ENCODE measurements at places on chromosomes 2 and 18.

GRCh38 chr18:33507019-33507418 lies 66.5 kb upstream of the CCDC178 start:
- H3K27ac ChIP-seq = no peak overlapping the region
- H3K36me3 ChIP-seq = no peaks in the 10 kb centered on the region
- DNase-seq = no peak
- no peaks in the 10 kb centered on the region for H3K27me3 ChIP-seq
- H3K4me3 ChIP-seq = no peak overlapping the region
- H3K4me1 ChIP-seq = no peaks in the 10 kb centered on the region

DNA sequence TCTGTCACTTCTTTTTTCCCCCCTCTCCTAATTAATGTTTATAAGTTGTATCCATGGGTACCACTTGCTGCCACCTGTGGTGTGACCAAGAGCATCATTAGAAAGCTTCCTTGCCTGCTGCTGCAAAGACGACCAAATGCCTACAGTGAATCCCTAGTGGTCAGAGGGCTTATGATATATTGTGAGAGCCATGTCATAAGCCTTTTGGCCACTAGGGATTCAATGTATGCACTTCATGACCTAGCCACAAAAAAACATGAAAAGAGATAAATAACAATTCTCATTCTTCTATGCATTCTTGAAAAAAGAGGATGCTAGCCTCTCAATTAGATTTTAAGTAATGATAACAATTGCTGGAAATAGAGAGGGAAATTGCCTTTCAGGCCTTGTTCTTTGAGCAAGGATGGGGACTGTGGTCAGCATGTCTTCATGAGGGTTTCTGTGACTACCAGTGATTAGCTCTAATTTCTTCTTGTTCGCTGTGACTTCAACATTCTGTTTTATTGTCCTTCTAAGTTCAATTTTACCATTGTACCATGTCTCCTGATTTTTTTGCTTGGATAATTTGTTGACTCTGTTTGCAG lies 435.3 kb downstream of the TGIF1 start:
- no peaks in the 10 kb centered on the region for H3K4me1 ChIP-seq
- no peak overlapping the region for H3K27ac ChIP-seq
- no peak for DNase-seq

- no peaks in the 10 kb centered on the region for H3K27me3 ChIP-seq
- H3K4me1 ChIP-seq = no peaks in the 10 kb centered on the region
- H3K27ac ChIP-seq = no peak overlapping the region
- DNase-seq = no peak
- no peaks in the 10 kb centered on the region for H3K36me3 ChIP-seq
Measured at GRCh38 chr18:10057894-10058791, 144.3 kb downstream of the VAPA start.

GRCh38 chr18:42545825-42546224 lies 569.7 kb downstream of the RIT2 start:
- H3K4me3 ChIP-seq = no peak overlapping the region
- no peak for DNase-seq
- no peaks in the 10 kb centered on the region for H3K4me1 ChIP-seq

DNA sequence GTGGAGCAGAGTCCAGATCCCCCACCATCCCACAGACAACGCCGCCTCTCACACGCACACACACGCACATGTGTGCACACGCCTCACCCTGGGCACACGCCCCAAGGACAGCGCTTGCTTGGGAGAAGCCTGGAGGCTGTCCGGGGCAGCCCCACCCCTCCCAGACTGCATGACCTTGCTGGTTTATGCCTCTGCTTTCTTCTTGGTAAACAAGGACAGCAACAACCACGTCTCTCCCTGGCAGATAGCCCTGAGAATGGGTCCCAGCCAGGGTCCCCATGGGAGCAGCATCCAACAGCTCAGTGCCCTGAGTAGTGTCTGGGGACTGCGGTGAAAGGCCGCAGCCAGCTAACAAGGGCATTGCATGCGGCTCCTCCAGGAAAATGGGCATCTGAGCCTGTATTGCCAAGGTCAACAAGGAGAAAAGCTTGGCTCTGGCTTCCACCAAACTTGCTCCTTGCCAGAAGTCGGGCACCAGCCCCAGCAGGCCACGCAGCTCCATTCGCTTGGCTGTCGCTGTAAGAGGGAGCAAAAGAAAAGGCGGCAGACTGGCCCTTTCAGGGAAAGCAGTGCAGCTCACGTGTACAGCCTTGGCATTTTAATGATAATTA lies 234.6 kb downstream of the EIPR1 start:
- no peak overlapping the region for H3K27ac ChIP-seq
- no peaks in the 10 kb centered on the region for H3K36me3 ChIP-seq
- H3K4me1 ChIP-seq = no peaks in the 10 kb centered on the region
- no peak overlapping the region for H3K4me3 ChIP-seq
- DNase-seq = no peak

DNA sequence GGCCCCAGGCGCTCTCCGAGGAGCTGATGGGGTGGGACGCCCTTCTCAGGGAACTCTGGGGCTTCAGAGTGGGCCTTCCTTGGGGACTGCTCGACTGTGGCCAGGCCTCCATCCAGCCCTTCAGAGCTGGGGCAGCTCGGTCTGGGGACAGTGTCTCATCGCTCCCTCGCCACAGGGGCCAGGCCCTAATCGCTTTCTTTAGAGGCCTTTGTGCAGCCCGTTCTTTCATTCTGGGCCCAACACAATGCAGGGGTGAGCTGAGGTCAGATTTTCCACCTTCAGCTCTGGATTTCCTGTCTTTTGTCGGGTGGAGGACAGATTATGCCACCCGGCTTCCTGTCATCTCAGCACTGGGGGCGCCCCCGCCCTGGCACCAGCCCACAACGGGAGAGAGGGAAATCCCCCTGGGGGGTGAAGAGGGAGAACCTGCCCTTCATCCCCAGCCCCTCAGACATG lies 25.2 kb downstream of the MYCN start:
- no peak for DNase-seq
- H3K4me1 ChIP-seq = peaks cover 10% of the 10 kb centered on the region
- H3K4me3 ChIP-seq = peak overlapping the region; percentile 29

GRCh38 chr2:117918608-117919007 lies 95.3 kb downstream of the CCDC93 start:
- no peak for DNase-seq
- H3K27me3 ChIP-seq = no peaks in the 10 kb centered on the region
- no peaks in the 10 kb centered on the region for H3K4me1 ChIP-seq
- no peak overlapping the region for H3K4me3 ChIP-seq

DNA sequence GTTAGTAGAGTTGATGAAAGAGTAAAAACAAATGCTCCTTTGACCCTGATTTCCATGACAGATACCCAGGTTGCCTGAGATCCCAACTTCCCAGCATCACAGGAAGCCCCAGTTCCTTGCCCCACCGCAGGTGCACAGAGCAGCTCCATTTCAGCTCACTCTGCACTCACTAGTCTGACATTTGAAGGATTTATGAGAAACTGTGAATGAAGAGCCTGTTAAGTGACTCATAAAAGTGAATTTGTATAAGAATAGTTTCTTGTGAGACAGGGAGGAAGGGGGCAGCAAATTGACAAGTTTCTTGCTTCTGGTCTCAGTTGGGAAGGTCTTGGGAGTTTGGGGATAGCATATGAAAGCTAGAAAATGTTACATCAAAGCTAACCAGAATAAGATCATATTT lies 248.7 kb upstream of the ATP5MC3 start:
- H3K27ac ChIP-seq = no peak overlapping the region

- DNase-seq = no peak
- no peak overlapping the region for H3K4me3 ChIP-seq
- no peaks in the 10 kb centered on the region for H3K4me1 ChIP-seq
- H3K27ac ChIP-seq = no peak overlapping the region
- H3K36me3 ChIP-seq = no peaks in the 10 kb centered on the region
Measured at GRCh38 chr2:7161501-7161900, 244.3 kb downstream of the RNF144A start.
